Daoy (cell line): ENCODE measurements at places on chromosomes 5 and 9. TPM values are rescaled to one million over a fixed set of nuclear protein-coding genes. Genes with fewer than 3 reads are reported as not detected.

DNA sequence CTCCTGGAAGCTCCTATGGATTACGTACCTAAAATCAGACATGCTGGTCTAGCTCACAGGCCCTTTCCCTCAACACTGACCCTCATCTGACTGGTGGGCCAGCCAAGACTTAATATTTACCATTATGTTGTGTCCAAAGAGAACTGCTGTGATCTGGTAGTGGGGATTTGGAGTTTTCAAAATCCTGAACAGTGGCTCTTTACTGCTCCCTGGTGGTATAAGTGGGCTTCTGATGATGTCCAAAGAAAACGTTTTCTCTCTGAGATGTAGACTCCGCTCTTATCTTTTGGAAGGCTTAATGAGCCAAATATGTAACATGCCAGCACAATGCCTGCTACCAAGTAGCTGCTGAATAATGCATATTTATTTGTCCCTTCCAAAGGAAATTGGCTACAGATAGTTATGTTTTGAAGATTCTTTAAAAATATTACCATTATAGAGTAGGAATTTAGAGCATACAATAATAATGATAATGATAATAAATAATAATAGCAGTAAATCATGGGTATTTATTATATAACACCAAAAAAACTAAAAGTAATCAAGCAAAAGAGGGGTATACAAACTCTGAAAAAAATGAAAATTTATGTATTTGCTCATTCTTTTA lies 406.6 kb upstream of the TNC start:
- peak; percentile 76 for DNase-seq

DNA sequence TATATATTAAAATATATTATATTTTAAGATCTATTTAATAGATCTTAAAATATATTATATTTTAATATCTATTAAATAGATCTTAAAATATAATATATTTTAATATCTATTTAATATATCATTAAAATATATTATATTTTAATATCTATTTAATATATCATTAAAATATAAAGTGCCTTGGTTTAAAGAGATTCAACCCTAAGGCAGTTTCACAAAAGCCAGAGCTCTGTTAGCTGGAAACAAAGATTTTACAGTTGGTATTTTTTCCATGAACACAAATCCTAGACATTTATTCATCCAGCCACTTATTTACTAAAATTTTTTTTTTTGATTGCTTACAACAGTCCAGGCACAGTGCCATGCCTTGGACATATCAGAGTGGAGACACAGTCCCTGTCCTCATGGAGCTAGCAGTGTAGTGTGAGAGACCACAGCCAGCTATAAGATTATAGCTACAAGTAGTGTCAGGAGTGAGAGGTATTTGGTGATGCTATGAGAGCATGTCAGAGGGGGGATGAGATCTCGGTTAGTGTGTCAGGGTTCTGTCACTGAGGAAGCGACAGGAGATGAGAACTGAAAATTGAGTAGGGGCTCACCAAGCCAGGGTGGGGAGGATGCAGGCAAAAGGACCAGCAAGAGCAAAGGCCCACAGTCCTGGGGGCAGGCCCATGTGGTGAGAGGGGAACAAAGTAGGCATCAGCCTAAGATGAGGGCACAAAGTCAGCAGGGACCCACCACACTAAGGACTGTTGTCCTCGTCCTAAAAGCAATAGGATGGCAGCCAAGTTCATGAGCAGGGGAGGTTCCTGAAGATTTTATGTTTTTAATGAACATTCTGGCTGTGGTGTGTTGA lies 74.5 kb downstream of the FBXO38 start:
- no peak for DNase-seq

GRCh38 chr9:137771580-137771979 lies 106.0 kb upstream of the CACNA1B start:
- no peak for DNase-seq

- DNase-seq: no peak
These were observed 160.6 kb downstream of the NFIB start for GRCh38 chr9:14153310-14153720.

GRCh38 chr5:2783223-2783622 lies 31.7 kb upstream of the IRX2 start:
- DNase-seq: no peak

DNA sequence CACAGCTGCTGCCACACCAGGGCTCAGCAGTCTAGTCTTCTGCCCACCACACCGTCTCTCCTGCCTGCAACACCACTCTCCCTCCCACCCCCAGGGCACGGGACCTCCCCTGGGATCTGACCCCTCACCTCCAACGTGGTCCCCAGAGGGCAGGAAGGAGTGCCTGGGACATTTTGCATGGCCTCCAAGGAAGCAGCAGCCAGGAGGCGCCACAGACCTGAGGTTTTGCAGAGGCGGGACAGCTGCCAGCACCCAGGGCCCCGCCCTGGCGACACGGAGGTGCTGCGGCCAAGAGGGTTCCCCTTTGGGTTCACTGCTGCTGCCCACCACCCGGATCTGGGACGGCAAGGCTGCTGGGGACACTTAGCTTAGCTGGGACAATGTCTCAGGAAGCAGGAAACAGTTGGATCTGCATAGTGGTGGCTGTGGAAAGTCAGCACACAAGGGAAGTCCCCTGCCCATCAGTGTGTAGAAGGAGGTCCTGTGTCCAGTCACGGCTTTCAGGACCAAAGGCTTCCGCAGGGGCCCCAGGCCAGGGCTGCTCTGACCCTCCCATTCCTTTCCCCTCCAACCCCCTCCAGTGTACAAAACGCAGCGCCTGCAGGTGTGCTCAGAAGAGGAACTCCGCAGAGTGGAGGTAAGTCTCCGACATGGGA lies 13.8 kb downstream of the PROP1 start:
- DNase-seq: peak; percentile 46

DNA sequence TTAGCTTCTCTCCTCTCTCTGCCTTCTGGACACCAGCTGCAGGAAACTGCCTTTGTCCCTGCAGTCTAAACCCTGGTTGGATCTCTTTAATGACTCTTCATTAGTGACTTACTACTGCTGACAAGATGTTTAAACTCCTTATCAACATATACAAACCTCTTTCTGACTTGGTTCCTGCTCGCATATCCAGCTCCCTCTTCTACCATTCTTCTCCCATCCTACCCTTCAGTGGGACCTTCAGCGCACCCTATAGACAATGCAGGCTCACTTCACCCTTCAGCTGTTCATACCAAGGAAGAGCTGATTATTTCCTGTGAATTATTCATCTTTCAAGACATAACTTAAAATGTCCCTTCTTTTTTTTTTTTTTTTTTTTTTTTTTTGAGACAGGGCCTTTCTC lies 436.5 kb downstream of the KIAA0825 start:
- DNase-seq: peak; percentile 17

GRCh38 chr9:98860871-98861293 lies 53.4 kb downstream of the GALNT12 start:
- DNase-seq: peak; percentile 84

Gene ANKRD34B
- total RNA-seq: 0.06 TPM in 1 of 2 replicates, not detected in the other

- no peak for DNase-seq
These were observed 585.3 kb upstream of the TLE4 start for GRCh38 chr9:78986446-78986845.

- DNase-seq: no peak
These were observed 1068.7 kb downstream of the CDH12 start for GRCh38 chr5:21784487-21784886.

DNA sequence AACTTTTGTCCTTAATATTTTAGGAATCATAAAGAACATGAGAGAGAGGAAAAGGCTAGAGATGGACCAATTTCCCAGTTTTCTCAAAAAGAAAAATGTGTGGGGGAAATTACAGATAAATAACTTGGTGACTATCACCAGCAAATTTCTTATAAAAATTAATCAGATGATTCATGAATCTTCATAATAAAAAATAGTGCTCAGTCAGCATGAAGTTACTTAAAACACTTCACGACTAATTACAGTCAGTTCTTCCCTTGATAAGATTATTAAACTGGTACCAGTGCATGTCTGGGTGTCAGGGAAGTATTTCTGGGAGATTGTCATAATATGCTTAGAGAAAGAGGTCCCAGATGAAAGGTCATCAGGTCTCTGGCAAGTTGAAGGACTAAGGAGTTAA lies 133.0 kb downstream of the SNCAIP start:
- no peak for DNase-seq

Gene PDE6A
- total RNA-seq: not detected in 2 replicates

DNA sequence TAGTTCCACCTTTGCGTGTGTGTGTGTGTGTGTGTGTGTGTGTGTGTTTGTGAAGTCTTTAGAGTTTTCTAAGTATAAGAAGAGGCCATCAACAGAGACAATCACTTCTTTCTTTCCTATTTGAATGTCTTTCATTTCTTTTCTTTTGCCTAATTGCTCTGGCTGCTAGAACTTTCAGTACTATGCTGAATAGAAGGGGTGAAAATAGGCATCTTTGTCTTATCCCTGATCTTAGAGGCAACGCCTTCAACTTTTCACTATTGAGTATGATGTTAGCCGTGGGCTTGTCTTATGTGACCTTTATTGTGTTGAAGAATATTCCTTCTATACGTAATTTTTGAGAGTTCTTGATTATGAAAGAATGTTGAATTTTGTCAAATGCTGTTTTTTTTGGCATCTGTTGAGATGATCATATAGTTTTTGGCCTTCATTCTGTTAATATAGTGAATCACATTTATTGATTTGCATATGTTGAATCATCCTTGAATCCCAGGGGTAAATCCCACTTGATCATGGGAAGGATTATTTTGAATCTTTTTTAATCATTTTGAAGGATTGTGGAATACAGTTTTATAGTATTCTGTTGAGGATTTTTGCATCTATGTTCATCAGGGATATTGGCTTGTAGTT lies 134.8 kb upstream of the CD180 start:
- no peak for DNase-seq

- no peak for DNase-seq
These were observed 340.9 kb downstream of the RASEF start for GRCh38 chr9:82722051-82722450.

- no peak for DNase-seq
These were observed 137.9 kb downstream of the GNAQ start for GRCh38 chr9:77893706-77894105.

DNA sequence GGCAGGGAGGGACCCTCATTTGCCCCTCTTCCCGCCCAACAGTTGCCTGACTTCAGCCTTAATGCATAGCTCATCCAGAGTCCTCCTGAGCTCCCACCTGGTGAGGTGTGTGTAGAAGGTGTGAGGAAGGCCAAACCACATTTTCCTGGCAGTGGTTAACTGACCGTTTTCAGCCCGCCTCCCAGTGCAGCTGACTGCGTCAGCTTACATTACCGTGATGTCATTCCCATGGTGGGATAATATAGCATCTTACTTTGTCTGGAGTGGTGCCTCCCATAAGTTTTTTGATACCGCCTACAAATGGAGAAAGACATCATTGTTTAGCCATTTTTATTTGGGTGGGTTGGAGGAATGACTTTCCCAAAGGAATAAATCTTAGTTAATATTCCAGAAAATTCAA lies 151.9 kb downstream of the C9orf152 start:
- DNase-seq: no peak

DNA sequence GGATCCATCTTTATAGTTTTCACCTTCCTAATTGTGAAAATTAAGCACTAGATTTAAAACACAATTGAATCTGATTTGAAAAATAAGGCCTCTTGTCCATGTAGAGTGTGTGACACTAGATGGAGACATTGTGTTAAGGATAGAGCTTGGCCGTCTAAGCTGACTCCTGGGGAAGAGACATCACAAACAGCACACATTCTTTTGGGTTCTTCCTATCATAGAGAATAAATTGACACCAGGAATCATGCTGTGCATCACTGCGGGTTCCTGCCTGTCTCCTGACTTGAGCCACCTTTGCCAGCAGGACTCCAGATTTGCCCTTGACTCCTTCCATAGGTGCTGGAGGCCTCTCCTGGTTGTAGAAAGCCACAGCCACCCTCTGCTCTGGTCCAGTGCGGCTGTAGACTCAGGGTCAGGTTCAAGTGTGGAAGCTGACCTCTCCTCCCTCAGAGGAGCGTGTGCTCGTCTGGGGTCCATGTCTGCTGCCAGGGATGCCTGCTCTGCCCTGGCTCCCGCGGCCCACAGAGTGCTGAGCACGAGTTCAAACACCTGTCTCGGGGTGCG lies 11.2 kb downstream of the ROPN1L start:
- peak; percentile 77 for DNase-seq

GRCh38 chr9:137123468-137123837 lies 8.9 kb upstream of the DPP7 start:
- DNase-seq: no peak

GRCh38 chr5:153629027-153629895 lies 138.8 kb downstream of the GRIA1 start:
- peak; percentile 92 for DNase-seq

DNA sequence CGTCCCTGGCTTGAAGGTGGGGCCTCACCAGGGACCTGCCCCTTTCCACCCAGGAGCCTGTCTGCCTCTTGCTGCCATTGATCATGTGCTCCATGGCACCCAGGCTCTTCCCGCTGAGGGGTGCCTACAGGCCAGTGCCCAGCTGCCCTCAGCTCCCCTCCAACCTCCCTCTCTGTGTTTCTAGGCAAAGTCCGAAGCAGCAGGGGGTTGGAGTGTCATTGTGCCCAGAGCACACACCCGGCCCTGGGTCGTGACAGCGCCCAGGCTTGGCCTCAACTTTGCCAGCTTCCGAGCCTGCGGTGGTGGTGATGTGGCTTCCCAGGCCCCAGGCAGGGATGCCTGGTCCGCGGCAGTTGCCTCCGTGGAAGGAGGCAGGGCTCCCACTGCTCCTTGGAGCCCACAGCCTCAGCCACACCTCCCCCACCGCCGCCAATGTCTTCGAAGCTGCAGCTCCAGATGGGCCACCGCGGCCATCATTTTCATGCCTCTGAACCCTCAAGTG lies 52.4 kb downstream of the GTF3C4 start:
- no peak for DNase-seq

DNA sequence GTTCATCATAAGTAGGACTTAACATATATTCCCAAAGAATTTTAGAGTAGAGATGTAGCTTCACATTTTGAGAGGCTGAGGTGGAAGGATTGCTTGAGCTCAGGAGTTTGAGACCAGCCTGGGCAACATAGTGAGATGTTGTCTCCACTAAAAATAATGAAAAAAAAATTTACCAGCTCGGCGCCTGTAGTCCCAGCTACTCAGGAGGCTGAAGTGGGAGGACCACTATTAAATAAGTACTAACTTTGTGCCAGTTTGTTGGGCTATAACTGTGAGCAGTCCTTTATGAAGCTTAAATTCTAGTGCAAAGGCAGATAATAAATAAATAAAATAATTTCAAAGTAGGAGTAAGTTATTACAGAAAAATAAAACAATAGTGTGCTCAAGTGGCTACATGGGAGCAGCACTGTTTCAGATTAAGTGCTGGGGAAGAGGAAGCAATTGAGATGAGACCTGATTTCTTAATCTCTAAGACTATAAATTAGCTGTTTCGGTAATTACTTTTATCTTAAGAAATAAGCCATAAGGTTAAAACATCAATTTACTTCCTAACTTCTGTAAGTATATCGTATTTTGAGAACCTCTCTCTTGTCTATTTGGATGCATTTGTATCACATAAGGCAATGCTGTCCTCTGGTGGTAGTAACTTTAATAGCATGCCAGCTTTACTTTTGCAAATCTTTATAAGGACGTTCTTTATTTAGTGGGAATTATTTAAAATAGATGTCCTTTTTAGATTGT lies 98.9 kb downstream of the CSNK1G3 start:
- DNase-seq: peak; percentile 42

GRCh38 chr9:112554516-112554915 lies 67.9 kb downstream of the KIAA1958 start:
- DNase-seq: peak; percentile 42

GRCh38 chr5:163880302-163880701 lies 374.9 kb downstream of the MAT2B start:
- DNase-seq: no peak

- peak; percentile 50 for DNase-seq
These were observed at the start of gene UBE2QL1 for GRCh38 chr5:6448622-6449464. UBE2QL1 (plus strand) TSS chr5:6448859; CDS start chr5:6448894, 35 bp downstream.

- DNase-seq: peak; percentile 84
These were observed 129.0 kb downstream of the SNX18 start for GRCh38 chr5:54646356-54647101.
